ENCODE measurements at places on chromosomes 1 and 21.
A peak's percentile ranks its signal among the peaks of the same experiment; 100 is the strongest.

DNA sequence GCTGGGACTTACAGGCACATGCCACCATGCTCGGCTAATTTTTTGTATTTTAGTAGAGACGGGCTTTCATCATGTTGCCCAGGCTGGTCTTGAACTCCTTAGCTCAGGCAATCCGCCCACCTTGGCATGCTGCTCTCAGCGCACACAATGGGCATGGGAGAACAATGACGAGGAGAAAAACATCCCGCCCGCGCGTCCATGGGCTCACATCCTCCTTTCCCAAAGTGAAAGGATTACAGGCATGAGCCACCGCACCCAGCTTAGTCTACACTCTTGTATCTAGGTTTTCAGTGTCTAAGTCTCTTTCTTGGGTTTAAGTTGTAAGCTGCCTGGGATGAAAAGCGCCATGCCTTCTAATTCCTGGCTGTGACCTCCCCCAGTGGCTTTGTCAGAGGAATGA is 37.9 kb downstream of the CDK18 start:
- peak; percentile 42 for DNase-seq

GRCh38 chr1:151947140-151947539 is 37.8 kb upstream of the THEM4 start:
- no peak for DNase-seq

DNA sequence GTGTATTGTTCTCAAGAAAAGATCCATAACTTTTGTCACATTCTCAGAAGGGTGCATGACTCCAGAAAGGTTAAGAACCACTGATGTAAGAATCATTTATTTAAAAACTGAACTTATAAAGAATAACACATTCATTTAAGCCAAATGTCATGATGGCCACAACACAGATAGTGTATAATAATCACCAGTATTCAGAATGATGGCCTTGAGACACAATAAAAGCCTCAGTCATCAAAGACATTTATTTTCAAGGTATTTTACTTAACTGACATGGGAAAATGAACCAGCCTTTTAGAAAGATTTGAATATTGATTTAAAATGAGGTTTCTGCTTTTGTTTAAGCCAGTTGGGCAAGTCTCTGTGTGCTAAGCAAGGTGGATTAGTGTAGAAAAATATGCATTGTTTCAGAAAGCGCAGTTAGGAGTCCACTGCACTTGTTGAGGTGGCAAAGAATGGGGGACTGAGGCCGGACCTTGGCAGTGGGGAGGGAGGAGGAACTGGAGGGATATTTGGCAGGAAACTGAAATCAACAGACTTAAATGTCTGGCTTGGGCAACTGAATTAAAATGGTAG is 371.9 kb upstream of the ESRRG start:
- no peak for DNase-seq

- DNase-seq, result no peak
These were observed 62.9 kb upstream of the HOOK1 start for GRCh38 chr1:59751801-59752200.

DNA sequence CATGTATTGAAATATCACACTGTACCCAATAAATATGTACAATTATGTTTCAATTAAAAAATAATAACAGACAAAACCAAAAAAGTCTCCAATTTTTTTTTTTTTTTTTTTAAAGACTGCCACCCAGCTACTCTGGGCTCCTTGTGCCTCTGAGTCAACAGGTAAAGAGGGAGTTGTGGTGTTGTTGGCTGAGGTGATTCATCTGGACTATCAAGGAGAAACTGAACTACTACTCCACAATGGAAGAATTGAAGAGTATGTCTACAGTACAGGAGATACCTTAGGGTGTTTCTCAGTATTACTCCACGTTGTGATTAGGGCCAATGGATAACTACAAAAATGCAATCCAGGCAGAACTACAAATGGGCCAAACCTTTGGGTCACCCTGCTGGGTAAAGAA is 67.9 kb downstream of the SCMH1 start:
- no peak for DNase-seq

- no peak for DNase-seq
These were observed 15.4 kb upstream of the CYYR1 start for GRCh38 chr21:26588446-26588845.

- no peak for DNase-seq
These were observed 128.0 kb downstream of the TNNI3K start for GRCh38 chr1:74363220-74363619.

GRCh38 chr1:31409946-31410858 is 2.8 kb upstream of the SERINC2 start:
- no peak for DNase-seq

DNA sequence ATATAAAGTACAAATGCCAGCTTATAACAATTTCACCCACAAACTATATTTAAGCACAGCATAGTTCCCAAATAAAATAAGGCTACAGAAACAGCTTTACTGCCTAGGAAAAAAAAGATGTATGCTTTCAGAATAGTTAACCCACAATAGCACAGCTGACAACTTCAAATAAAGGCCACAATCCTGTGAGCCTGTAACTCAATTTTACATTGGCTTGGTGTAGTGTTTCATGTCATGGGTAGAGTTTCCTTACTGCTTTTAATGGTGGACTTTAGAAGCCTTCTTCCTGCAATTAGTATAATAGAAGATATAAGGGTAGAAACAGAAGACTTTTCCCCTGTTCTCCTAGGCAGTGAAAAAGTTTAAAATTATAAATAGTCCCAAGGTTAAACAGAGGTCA is 44.3 kb upstream of the ZC3H11B start:
- DNase-seq, result no peak

GRCh38 chr1:207067665-207068064 is 14.6 kb downstream of the PFKFB2 start:
- DNase-seq, result no peak

GRCh38 chr1:247336390-247336789 is 4.7 kb upstream of the ZNF496 start:
- DNase-seq, result no peak

- DNase-seq, result no peak
These were observed 80.7 kb downstream of the TBX15 start for GRCh38 chr1:118907466-118907865.

DNA sequence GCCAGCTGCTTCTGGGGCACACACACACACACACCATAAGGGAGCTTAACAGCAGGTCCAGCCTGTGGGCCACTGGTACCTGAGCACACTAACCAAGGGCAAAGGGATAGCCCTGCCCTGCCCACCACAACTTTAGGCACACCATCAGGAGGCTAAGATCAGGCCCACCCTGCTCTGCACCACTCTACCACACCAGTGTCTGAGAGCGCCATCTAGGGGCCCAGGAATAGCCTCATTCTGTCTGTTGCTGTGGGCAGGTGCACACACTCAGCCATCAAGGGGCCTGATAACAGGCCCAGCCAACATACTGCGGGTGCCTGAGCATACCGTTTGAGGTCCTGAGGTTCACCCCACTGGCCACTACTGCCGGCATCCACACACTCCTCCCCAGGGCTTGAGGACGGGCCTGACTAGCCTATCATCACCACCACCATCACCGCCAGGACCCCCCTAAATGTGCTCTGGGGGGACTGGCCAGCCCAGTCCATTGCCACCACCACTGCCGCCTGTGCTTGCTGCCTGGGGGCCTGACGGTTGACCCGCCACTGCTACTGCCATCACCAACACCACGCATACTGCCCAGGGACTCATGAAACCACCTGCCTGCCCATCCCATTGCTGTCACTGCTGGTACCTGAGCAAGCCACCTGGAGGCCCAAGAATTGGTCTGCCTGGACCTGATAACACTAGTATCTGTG is 31.3 kb downstream of the NSL1 start:
- peak; percentile 65 for DNase-seq

DNA sequence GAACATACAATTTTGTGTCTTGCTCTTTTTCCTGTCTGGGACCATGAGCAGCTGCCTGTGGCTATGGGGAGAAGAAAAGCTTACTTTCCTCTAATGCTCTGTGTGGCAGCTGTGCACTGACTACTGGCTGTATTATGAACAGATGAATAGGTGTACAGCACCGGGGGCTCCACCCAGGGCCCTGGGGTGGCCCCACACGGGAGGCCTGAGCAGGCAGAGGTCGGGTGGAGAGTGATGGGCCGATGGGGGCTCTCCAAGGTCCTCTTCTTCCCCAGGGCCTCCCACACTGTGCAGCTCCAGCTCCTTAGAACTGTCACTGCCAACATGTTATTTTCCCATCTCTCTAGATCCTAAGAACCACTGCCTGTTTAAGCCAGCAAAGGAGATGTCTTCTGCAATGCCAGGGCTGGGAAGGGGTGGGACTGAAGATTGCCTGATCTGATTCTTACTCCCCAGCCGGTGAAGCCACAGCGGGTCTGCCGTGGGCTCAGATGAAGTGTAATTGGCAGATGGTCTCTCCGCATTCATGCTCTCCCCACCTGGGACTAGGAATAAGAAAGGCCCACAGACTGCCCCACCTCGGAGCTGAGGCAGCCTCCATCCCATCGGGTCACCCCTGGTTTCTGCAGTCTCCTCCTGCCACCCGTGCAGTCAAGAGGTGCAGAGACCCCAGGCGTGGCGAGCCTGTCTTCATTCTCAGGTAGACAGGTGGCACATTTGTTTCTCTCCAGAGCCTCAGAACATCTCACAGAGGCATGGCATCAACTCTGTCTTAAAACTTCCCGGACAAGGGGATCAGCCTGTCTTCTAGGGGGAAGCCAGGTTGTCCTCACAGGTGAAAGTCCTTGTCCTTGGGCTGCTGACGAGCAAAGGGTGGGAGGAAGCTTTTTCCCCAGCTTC is 186.5 kb upstream of the GALNT2 start:
- DNase-seq, result no peak

DNA sequence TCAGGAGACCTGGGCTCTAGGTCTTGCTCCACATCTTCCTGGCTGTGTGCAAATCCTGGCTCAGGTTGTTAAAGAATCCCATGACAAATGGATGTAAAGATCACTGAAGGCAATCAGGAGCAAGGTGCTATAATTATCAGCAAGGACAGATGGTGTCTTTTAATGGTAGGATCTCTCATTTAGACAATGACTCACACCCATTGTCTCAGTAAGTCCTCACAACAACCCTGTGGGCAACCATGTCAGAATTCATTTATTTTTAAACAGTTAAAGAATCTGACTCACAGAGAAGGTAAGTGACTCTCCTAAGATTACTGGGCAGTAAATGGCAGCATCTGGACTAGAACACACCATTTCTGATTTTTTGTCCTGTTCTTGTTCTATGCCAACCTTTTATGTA is 32.8 kb downstream of the RNASEL start:
- DNase-seq, result no peak

GRCh38 chr1:160205242-160206035 is at the start of gene PEA15:
PEA15 (plus strand) TSS chr1:160205384; CDS start chr1:160211545, 6,161 bp downstream.
- peak; percentile 91 for DNase-seq

DNA sequence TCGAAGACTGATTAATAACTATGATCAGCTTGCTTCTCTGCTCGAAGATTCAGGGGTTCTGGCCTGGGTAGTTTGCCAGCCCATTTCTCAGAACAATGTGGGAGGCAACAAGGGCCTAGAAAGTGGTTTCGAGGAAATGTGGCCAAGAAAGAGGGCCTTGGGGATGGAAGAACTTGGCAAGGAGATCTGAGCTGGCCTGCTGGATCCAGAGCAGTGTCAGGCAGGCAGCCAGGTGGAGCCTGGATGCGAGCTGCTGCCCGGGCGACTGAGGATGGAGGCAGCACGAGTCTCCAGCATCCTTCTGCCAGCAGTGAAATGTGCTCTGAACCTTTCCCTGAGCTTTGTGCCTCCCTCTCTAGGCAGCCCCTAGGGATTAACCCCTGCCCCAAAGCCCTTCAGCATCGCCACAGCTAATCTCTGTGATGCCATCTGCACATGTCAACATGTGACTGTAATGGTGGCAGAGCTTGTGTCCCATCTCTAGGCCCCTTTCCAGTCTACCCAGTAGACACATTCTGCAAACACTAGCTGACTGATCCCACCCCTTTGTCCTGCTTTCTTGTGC is 61.0 kb upstream of the NEK2 start:
- DNase-seq, result no peak

- no peak for DNase-seq
These were observed 3.7 kb upstream of the ID3 start for GRCh38 chr1:23563003-23563402.

GRCh38 chr21:24046829-24047443 is 1560.3 kb downstream of the MRPL39 start:
- DNase-seq, result no peak

DNA sequence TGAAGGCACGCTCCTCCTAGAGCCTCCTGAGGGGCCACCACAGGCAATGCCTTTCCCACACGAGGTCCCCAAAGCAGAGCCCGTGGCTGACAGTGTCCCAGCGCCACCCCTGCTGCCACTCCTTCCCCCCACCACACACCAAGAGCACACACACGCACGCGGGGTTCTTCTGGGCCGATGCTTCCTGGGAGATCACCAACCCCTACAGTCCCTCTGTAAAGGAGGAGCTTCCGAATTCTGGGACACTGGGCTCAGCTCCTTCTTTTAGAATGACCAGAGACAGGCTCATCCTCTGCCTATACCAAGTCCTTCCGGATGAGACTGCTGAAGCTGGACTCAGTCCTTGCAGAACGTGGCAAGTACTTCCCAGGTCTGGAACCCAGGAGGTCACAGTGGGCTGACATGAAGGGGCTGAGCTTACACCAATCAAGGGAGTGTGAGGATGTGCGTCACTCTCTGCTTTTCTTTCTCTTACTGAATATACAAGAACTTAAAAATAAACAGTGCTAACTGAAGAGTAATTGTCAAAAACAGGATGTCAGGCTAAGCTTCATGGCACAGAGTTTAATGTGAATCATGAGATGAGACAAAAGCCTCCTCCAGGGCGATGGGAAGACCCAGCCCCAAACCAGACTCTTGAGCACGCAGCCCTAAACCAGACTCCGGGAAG is 12.7 kb downstream of the SSU72 start:
- no peak for DNase-seq

GRCh38 chr1:1939296-1940122 is 20.4 kb upstream of the TMEM52 start:
- DNase-seq, result peak; percentile 1

DNA sequence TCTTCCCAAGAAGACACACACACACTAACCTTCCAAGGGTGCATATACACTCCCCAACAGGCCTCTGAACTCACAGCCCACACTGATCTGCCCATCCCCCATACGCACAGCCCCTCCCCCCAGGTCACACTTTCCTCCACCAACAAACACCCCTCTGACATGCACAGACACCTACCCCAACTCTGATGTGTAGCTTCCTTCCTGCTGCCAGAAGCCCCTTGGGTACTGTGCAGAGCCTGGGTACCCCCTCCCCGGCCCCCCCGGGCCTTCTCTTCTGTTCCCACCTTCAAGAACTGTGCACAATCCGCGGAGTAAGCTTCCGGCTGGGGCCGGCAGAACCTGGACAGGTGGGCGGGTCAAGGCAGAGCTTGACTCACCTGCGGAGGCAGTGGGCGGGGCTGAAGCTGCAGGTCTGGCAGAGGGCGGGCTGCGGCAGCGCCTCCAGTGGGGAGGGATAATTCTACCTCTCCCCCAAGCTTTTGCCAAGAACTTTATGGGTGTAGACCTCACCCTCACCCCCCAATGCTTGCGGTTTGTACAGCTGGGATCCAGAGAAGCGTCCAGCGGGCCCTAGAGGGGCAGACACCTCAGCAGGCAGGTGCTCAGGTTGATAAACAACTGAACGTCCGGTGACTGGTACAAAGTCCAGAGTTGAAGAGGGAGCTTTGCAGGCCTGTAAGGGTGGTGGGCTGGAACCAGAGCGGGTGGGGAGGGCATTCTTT is at the start of gene C1orf210:
C1orf210 (minus strand) TSS at position 313 of the 722 bp plus-strand sequence. CDS start 2,311 bp downstream, outside the sequence.
- peak; percentile 34 for DNase-seq

Measured in neural progenitor cell (in vitro differentiated cells).